ENCODE measurements at places on chromosomes 4 and X.

DNA sequence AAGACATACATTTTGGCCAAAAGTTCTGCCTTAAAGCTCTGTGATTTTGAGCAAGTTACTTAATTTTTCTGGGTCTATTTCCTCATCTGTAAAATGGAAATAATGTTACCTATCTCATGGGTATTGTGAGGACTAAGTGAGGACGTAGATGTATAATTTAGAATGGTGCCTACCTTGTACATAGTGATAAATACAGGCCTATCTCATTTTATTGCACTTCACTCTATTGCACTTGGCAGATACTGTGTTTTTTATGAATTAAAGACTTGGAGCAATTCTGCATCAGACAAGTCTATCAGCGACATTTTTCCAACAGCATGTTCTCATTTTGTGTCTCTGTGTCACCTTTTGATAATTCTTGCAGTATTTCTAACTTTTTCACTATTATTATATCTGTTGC is 50.9 kb upstream of the RAB9B start:
- no peak for DNase-seq

DNA sequence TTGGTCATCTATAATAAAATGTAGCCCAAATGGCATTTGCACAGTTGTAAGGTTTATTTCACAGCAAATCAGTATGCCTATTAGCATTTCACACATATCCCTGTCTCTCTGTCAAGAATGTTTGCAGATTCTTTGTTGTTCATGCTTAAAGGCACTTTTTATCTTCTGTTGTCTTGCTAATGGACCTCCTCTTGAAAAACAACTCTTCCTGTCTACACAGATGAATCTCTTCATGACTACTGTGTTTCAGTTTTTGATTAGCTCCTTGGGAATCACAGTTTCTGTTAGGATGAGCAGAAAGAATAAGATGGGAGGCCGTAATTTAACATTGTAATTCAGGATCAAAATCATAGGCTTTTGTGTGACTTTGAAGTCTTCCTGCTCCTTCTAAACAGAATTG is 35.5 kb upstream of the SLC4A4 start:
- no peak for DNase-seq

GRCh38 chr4:85806334-85806733 is 331.4 kb downstream of the ARHGAP24 start:
- DNase-seq: no peak

- DNase-seq: no peak
These were observed 15.5 kb upstream of the CYLC1 start for GRCh38 chrX:83845397-83845796.

GRCh38 chrX:124619710-124620109 is 273.3 kb downstream of the SH2D1A start:
- DNase-seq: no peak

DNA sequence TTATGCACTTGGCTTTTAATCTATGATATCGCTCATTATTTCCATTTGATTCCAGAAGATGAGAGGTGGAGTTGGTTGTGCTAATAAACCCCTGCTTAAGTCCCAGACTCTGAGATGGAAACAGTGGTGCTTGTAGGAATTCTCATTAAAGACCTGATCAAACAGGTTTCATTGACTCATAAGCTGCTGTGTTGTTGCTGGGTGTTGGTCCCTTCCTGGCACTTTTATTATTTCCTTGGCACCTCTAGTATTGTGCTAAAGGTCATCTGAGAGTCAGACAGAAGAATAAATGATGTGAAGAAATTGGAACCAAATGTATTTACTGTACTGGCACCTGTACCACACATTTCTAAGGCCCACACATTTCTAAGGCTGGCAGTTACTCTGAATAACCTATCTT is 544.7 kb upstream of the NR3C2 start:
- DNase-seq: no peak

- DNase-seq: no peak
These were observed 31.1 kb downstream of the CEP44 start for GRCh38 chr4:174314770-174315169.

DNA sequence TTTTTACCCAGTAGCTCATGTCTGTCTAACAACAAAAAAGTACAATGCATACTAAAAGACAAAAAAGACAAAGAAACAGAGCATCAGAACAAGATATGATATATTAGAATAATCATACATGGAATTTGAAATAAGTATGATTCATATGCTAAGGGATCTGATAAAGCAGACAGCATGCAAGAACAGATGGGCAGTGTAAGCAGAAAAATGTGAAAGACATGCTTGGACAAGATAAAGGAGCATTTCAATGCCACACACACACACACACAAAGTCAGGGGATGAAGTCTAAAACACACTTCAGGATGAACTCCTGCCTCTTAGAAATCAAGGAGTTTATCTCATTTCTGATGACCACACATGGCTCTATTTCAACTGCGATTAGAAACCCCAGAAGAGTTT is 649.6 kb upstream of the NDST4 start:
- no peak for DNase-seq

DNA sequence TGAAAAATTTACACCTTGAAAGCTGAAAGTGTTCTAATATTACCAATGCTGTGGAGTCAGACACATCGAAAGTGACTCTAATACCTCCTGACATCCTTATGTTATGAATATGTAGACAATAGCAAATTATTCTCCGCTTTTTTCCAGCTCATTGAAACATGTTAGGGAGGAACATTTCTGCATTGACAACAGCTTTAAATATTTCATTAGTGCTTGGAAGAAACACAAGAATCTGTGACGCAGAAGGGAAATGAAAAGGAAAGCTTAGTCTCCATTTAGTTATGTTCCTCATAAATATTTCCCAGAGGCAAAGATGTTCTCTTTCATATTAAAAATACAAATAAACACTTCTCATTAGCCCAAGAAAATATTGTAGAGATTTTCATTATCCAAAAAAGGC is 55.8 kb upstream of the CD99 start:
- DNase-seq: no peak

- no peak for DNase-seq
These were observed 317.0 kb upstream of the ANXA10 start for GRCh38 chr4:167775375-167775774.

- no peak for DNase-seq
These were observed 4.0 kb downstream of the DCLK2 start for GRCh38 chr4:150082241-150082640.

DNA sequence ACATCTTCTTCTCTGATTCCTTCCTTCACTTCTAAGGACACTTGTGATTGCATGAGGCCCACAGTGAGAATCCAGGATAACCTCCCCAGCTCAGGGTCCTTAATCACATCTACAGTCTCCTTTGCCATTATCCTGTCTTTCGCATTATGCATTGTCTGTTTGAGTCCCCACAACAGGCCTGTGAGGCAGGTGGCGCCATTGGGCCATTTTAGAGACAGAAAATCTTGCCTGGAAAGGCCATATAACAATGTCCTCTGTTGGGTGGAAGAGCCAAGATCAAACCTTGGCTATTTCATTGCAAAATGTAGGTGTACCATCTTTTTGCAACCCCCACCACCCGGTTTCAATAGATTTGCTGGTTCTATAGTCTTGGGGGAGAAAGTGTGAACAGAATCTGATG is 11.8 kb upstream of the DCUN1D4 start:
- DNase-seq: peak; percentile 74

DNA sequence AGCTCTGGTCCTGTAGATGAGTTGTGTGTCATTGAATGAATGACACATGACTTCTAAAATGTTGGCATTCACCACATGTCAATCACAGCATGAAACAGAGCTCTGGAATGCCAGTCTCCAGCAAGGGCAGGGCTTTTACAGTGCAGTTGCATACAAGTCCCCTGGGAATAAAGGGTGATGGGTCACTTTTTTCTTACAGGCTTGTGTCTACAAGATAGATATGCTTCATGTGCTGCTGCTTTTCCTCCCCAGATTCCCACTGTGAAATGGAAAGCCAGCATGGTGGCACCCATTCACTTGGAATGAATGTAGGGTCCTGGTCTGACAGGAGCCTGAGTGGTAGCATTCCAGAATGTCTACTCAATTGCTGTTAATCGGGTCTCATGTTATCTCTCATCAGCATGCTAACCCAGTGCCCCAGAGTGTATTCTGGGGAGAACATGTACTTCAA is 159.1 kb upstream of the KIT start:
- no peak for DNase-seq

Measured in activated CD4-positive, alpha-beta memory T cell treated with anti-CD3 and anti-CD28 coated beads for 36 hours (primary cell).